GM23248 (cell line): ENCODE measurements at places on chromosomes 1 and 21. TPM values are rescaled to one million over a fixed set of nuclear protein-coding genes. Genes with fewer than 3 reads are reported as not detected.

CD84 gene
- not detected in 2 replicates for total RNA-seq

GRCh38 chr21:14673649-14674048 is 127.5 kb upstream of the SAMSN1 start:
- no peak overlapping the region for H3K27ac ChIP-seq
- H3K4me3 ChIP-seq: no peak overlapping the region
- no peaks in the 10 kb centered on the region for H3K27me3 ChIP-seq
- no peak for DNase-seq
- H3K36me3 ChIP-seq: no peaks in the 10 kb centered on the region
- H3K4me1 ChIP-seq: no peaks in the 10 kb centered on the region

DNA sequence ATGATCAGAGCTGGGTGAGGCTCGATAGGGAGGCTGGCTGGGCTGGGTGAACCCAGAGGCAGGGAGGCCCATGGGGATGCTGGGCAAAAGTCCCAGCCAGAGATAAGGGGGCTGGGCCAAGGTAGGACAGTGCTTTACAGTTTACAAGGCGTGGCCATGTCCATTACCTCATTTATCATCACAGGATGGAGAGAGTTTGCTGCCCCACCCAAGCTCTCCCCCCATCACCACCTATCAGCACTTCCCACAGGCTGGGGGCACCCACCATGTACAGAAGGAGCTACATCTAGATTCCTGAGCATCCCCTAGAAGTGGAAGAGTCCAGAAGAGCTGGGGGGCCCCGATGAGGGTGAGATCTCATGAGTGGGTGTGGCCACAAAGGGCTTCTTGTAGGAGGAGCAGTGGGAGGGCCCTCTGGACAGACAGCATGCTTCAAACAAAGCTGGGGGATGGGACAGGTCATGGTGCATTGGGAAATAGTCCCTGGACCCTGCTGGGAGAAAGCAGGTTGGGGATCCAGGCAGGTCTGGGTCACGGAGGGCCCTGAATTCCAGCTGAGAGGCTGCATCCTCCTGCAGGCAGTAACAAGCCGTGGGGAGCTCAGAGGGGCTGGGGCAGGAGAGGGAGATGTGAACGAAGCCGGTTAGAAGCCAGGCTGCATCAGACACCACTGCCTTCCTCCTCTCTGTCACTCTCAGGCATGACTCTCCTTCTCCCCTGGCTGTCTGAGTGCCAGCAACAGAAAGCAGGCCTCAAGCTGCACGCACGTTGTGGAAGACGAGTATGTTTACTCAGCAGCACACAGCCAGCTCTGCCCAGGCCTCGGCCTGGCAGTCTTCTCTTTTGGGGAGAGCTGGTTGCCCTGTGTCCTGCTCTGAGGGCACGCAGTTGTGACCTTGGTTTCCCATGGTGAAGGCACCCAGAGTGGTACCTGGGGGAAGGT is 202.3 kb downstream of the HIVEP3 start:
- no peak overlapping the region for H3K4me3 ChIP-seq
- H3K4me1 ChIP-seq: peaks cover 21% of the 10 kb centered on the region
- no peak overlapping the region for H3K27ac ChIP-seq
- H3K27me3 ChIP-seq: no peaks in the 10 kb centered on the region
- no peak for DNase-seq

- H3K27ac ChIP-seq: peak overlapping the region; percentile 79
- H3K4me3 ChIP-seq: peak overlapping the region; percentile 35; the same call in 1 of the 2 replicates
- H3K36me3 ChIP-seq: no peaks in the 10 kb centered on the region
- no peak for DNase-seq
Observed at GRCh38 chr1:211640301-211640630, 35.2 kb downstream of the NEK2 start.

DNA sequence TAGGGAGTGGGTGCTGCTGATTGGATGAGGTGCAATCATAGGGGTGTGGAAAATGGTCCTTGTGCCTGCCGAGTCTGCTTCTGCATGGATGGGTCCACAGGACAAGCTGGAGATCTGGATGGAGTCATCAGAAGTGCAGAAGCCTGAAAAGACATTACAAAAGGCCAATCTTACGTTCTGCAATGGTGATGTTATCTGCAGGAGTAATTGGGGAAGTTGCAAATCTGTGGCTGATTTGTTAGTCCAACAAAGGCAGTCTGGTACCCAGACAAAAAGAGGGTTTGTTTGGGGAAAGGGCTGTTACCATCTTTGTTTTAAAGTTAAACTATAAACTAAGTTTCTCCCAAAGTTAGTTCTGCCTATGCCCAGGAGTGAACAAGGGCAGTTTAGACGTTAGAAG is 166.5 kb downstream of the PGBD5 start:
- H3K4me1 ChIP-seq: no peaks in the 10 kb centered on the region
- no peaks in the 10 kb centered on the region for H3K27me3 ChIP-seq
- no peak for DNase-seq
- no peak overlapping the region for H3K4me3 ChIP-seq
- peaks cover 13% of the 10 kb centered on the region for H3K36me3 ChIP-seq

DNA sequence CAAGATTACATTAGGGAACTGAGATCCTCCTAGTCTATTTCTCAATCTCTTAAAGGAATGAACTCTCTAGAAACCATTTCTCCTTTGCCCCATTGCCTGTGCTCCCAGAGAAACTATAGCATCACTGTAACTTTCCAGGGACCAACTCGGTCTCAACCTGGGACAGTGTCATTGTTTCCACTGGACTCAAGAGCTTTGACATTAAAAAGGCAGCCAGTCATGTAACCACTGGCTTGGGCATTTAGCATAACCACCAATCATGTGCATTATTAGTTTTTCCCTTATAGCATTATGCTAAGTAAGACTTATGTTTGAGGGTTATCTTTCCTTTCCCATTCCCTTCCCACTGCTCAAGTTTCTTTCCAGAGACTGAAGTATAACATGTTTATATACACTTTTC is 18.2 kb downstream of the TEX38 start:
- no peak for DNase-seq
- peaks cover 49% of the 10 kb centered on the region for H3K36me3 ChIP-seq
- 0 out of 2 replicates have a peak, but pooled peaks cover 4% of the 10 kb centered on the region for H3K4me1 ChIP-seq
- H3K27me3 ChIP-seq: no peaks in the 10 kb centered on the region
- H3K4me3 ChIP-seq: no peak overlapping the region

DNA sequence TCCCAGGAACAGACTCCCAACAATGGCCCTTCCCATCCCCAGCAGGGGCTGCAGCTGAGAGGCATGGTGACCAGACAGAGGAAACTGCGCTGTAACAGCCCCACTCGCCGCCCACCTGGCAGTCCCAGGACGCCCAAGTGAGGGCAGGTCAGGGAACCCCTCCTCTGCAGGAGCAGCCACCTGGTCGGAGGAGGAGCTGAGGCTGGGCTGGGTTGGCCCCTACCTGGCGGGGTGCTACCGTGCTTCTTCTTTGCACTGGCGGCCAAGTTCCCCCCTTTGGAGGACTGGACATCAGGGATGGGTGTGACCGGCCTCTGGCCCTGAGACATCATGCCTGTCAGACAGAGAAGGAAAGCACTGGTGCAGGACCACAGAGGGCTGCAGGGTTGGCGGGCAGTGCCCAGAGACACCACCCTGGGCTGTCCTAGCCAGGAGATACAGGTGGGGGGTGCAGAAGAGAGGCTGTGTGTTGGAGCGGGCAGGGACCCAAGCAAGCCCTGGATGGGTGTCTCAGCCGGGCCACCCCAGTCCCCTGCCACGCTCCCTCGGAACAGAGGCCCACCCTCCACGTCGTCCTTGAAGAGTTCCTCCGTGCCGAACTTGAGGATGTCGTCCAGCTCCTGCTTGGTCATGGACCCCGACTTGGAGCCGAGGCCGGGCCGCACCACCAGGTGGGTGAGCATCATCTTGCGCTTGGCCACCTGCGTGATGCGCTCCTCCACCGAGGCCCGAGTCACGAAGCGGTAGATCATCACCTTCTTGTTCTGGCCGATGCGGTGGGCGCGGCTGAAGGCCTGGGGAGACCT is 51.6 kb downstream of the CHD5 start:
- no peaks in the 10 kb centered on the region for H3K27me3 ChIP-seq
- H3K4me3 ChIP-seq: no peak overlapping the region
- DNase-seq: no peak
- no peak overlapping the region for H3K27ac ChIP-seq
